ENCODE measurements at places on chromosomes 5 and 9. TPM values are rescaled to one million over a fixed set of nuclear protein-coding genes. Genes with fewer than 3 reads are reported as not detected.

Gene PLAC8L1
- 0.99 TPM for polyA plus RNA-seq

Gene BTNL8
- polyA plus RNA-seq: 0.42 TPM

Gene TMEM252
- polyA plus RNA-seq: not detected

Gene LRRC14B
- polyA plus RNA-seq: not detected

Gene GDNF
- 0.15 TPM for polyA plus RNA-seq

Gene PRRX2
- polyA plus RNA-seq: 9.2 TPM

Gene LCN10
- polyA plus RNA-seq: 2.6 TPM

Gene SARDH
- 13.1 TPM for polyA plus RNA-seq

Gene NIPAL4
- polyA plus RNA-seq: 0.06 TPM

Gene IL31RA
- not detected for polyA plus RNA-seq

Gene ADAMTS13
- 4.4 TPM for polyA plus RNA-seq

Gene UBE2QL1
- polyA plus RNA-seq: 0.65 TPM

Gene SMC2
- 7.5 TPM for polyA plus RNA-seq

Gene JAK2
- 0.50 TPM for polyA plus RNA-seq

Gene PPIC
- 8.5 TPM for polyA plus RNA-seq

Gene SLC6A3
- 0.91 TPM for polyA plus RNA-seq

Gene CXXC5
- 61.4 TPM for polyA plus RNA-seq

Gene C5orf52
- polyA plus RNA-seq: not detected

Gene SLC34A1
- not detected for polyA plus RNA-seq

Gene TNIP1
- 19.2 TPM for polyA plus RNA-seq

Gene NEUROG1
- polyA plus RNA-seq: not detected

Gene FAM78A
- 4.1 TPM for polyA plus RNA-seq

Gene EDIL3
- 9.3 TPM for polyA plus RNA-seq

Gene PCA3
- not detected for polyA plus RNA-seq

Gene CAPSL
- polyA plus RNA-seq: not detected

Gene TRIO
- 35.1 TPM for polyA plus RNA-seq

Gene ZFP37
- polyA plus RNA-seq: 0.38 TPM

Gene RNF208
- 2.7 TPM for polyA plus RNA-seq

Gene AFAP1L1
- polyA plus RNA-seq: 0.79 TPM

Gene HAVCR2
- 0.06 TPM for polyA plus RNA-seq

Gene ARL14EPL
- polyA plus RNA-seq: not detected

Gene HOMER1
- 4.7 TPM for polyA plus RNA-seq

Gene P4HA2
- 9.3 TPM for polyA plus RNA-seq

Gene WDR38
- not detected for polyA plus RNA-seq

Gene TXNDC15
- 20.1 TPM for polyA plus RNA-seq

Gene SPATA31C2
- polyA plus RNA-seq: 0.35 TPM

Gene ORM1
- polyA plus RNA-seq: not detected

Gene CCNJL
- 44.7 TPM for polyA plus RNA-seq

Gene TMEM174
- not detected for polyA plus RNA-seq

Gene CCL27
- 0.28 TPM for polyA plus RNA-seq

Gene LOX
- polyA plus RNA-seq: 1.1 TPM

Gene GNPDA1
- 40.5 TPM for polyA plus RNA-seq

Gene PAEP
- 0.19 TPM for polyA plus RNA-seq

Gene CER1
- 0.28 TPM for polyA plus RNA-seq

Gene GRIN1
- polyA plus RNA-seq: 0.48 TPM

Gene SHISAL2B
- polyA plus RNA-seq: 12.4 TPM

Gene SLC6A7
- 0.02 TPM for polyA plus RNA-seq

Gene SEMA6A
- 122 TPM for polyA plus RNA-seq

All from H1 (cell line).